ENCODE measurements at places on chromosomes 6 and 20. TPM values are rescaled to one million over a fixed set of nuclear protein-coding genes. Genes with fewer than 3 reads are reported as not detected.

DNA sequence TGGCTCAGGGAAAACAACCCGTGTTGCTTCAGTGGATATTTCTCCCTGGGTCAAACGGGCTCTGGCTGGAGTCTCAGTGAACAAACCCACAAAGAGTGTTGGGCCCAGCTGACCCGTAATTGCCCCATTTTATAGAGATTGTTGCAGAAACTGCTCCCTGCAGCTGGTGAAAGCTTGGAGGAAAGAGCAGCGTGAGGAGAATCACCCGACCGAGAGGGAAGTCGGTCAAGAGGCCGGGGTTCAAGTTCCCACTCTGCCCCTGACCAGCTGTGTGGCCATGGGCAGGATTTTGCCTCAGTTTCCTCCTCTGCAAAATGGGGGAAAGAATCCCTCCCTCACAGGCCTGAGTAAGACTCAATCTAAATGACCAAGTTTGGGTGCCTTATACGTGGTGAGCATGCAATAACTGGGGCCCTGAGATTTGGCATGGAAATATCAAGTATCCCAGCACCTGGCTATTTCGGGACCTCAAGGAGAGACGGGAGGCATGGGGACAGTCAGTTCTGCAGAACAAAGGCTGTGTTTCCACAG is 1.7 kb upstream of the TGM2 start:
- no peak for DNase-seq

RFX6 gene
- not detected for total RNA-seq

MUC22 gene
- not detected for total RNA-seq

MRPL14 gene
- total RNA-seq, result 85.9 TPM

SLC32A1 gene
- total RNA-seq, result not detected

All from kidney epithelial cell (primary cell).